Vein endothelial cell (primary cell): ENCODE measurements at places on chromosomes 13 and 19. TPM values are rescaled to one million over a fixed set of nuclear protein-coding genes. Genes with fewer than 3 reads are reported as not detected.

The ITGBL1 gene
- 7.0 and 9.1 TPM in 2 replicates for total RNA-seq

The STOML3 gene
- not detected in 2 replicates for total RNA-seq

The HS6ST3 gene
- 0.65 and 1.1 TPM in 2 replicates for total RNA-seq

The KIR3DL2 gene
- total RNA-seq = not detected in 2 replicates

The FREM2 gene
- total RNA-seq = under 0.01 TPM in 1 of 2 replicates, not detected in the other

The LILRB5 gene
- not detected in 2 replicates for total RNA-seq

The SYT3 gene
- total RNA-seq = not detected in 2 replicates

The CCL25 gene
- not detected in 2 replicates for total RNA-seq

The TYK2 gene
- total RNA-seq = 57.2 and 79.7 TPM in 2 replicates

The OXGR1 gene
- not detected in 2 replicates for total RNA-seq

The ZBTB32 gene
- not detected in 2 replicates for total RNA-seq

The SLAIN1 gene
- total RNA-seq = 4.6 and 7.5 TPM in 2 replicates

The USF2 gene
- total RNA-seq = 55.1 and 55.2 TPM in 2 replicates

The FXYD7 gene
- total RNA-seq = not detected in 2 replicates

The PLIN4 gene
- total RNA-seq = under 0.01 TPM in 2 replicates

The GDF15 gene
- total RNA-seq = 87.0 and 159 TPM in 2 replicates

The POLRMT gene
- 32.5 and 36.9 TPM in 2 replicates for total RNA-seq

The PRODH2 gene
- not detected in 2 replicates for total RNA-seq

The CD177 gene
- total RNA-seq = under 0.01 and 0.10 TPM in 2 replicates

The SLC25A41 gene
- total RNA-seq = 0.33 TPM in 1 of 2 replicates, not detected in the other

The EDNRB gene
- 21.6 and 27.0 TPM in 2 replicates for total RNA-seq

The CNMD gene
- total RNA-seq = not detected in 2 replicates

The IGFL1 gene
- not detected in 2 replicates for total RNA-seq

The IL12RB1 gene
- total RNA-seq = 0.10 TPM in 1 of 2 replicates, not detected in the other
